Activated T-cell treated with anti-CD3 and anti-CD28 coated beads, Interleukin-2, amount 50 U/mL, for 72 hours (primary cell): ENCODE measurements at places on chromosomes 12 and 14. TPM values are rescaled to one million over a fixed set of nuclear protein-coding genes. Genes with fewer than 3 reads are reported as not detected.

The C12orf50 gene
- total RNA-seq, result 0.36 TPM

The FAM186B gene
- 0.82 TPM for total RNA-seq

- DNase-seq, result no peak
These were observed 248.8 kb downstream of the ANO6 start for GRCh38 chr12:45464699-45465098.

GRCh38 chr12:69999561-69999960 lies 174.5 kb downstream of the MYRFL start:
- DNase-seq, result no peak

DNA sequence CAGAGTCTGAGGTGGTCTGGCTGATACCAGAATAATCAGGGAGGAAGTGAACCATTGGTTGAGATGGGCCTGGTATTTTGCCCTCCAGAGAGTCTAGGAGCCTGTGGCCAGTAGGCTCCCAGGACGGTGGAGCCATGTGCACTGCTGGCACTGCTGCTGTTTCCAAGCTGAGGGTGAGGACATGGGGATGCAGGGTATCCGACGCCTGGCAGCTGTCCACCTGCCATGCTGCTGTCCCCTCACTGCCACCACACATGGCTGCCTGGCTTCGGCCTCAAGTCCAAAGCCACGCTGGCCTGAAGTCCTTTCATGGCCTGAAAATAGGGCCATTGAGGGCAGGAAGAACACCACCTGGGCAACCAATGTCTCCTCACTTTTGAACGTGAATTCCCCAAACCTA lies 8.6 kb downstream of the CACNA1C start:
- DNase-seq, result no peak

DNA sequence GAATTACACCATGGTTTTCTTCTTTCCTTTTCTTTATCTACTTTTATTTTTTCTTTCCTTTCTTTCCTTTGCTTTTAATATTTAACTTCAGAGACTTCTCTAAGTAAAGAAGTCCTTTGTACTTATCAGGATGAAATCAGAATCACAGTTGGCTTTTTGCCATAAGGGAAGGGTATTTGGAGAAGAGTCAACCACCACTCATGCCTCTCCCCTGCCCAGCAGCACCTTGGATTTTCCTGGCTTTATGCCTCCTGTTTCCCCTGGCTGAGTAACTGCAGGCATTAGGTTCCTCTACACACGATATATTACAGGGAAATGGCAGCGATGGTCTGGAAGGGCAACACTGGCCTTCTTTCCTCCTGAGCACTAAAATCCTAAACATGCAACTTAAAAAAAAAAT lies 266.4 kb upstream of the CAND1 start:
- no peak for DNase-seq

DNA sequence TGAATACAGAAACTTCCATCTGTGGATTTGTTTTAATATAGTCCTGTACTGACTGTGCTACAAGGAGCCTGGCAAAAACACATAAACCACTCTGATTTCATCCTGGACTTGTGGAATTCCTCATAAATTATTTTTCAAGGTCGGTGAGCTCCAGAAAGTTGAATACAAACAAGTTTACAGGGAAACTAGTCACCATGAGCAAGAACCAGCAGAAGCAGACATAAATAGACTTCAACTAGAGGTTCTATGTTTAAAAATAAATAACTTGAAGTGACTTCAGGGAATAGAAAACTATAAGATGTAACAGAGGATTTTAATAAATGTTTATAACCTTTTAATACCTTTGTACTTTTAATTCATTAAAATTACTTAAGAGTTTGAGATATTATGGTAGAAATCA lies 63.5 kb downstream of the EFCAB11 start:
- DNase-seq, result no peak

DNA sequence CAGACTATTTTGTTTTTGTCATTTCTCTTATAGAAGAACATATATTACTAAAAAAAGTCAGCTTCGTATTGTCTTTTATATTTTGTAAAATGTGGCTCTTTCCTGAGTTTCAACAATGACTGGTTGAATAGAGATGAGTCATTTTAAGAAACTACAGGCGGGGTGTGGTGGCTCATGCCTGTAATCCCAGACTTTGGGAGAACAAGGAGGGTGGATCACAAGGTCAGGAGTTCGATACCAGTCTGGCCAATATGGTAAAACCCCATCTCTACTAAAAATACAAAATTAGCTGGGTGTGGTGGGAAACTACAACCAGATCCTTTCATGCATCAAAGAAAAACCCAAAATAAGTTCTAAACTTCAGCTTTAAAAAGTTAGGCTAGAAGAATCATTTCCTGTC lies 28.8 kb downstream of the HECTD4 start:
- no peak for DNase-seq

DNA sequence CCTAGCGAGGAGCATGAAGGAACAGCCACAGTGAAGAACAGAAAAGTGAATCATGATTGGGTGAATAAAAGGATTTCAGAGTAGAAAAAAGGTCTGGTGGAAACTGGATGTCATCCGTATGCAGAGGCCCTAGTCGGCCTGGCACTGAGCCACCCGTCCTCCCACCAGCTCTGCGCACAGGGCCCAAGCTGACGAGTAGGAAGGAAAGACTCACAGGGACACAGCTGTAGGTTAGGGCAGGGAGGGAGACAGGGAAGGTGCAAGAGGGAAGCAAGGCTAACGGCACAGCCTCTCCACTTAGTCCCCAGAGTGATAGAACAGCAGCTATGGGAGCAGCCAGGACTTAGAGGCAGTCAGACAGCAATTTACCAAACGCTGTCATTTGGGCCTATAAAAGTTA lies 112.6 kb downstream of the KCNK10 start:
- no peak for DNase-seq

The MAGOHB gene
- 42.7 TPM for total RNA-seq

GRCh38 chr14:74832849-74833248 lies 43.1 kb downstream of the PROX2 start:
- DNase-seq, result no peak

The HHIPL1 gene
- total RNA-seq, result 0.39 TPM

The LGMN gene
- 2.5 TPM for total RNA-seq

- no peak for DNase-seq
These were observed 32.0 kb upstream of the VPS37B start for GRCh38 chr12:122927756-122928403.

GRCh38 chr12:51714666-51715065 lies 123.6 kb downstream of the SCN8A start:
- DNase-seq, result no peak

GRCh38 chr12:132719141-132719953 lies 8.7 kb downstream of the PGAM5 start:
- DNase-seq, result no peak

DNA sequence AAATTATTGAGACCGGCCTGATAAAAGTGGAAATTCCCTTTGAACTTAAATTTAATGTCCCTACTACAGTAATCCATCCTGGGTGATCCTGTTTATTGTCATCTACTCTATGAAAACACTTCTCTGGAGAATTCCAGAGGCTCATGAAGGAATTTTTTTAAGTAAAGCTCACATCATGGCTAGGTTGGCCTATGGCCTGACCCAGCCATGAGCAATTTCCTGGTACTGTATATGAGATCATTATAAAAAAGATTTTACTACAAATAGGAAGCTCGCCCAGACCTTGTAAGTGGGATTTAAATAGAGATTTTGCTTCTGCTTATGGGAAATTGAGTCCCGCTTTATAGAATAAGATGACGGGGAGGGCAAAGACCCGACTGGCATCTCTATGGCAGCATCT lies 215.5 kb downstream of the DPF3 start:
- no peak for DNase-seq

The CAPZA3 gene
- total RNA-seq, result not detected

GRCh38 chr12:79635676-79636075 lies 55.1 kb downstream of the PAWR start:
- DNase-seq, result no peak

- no peak for DNase-seq
These were observed 6.0 kb downstream of the STYX start for GRCh38 chr14:52735921-52736489.

GRCh38 chr12:31887109-31887811 lies 72.0 kb upstream of the RESF1 start:
- DNase-seq, result no peak

The KCNC2 gene
- not detected for total RNA-seq

The NRIP2 gene
- not detected for total RNA-seq

GRCh38 chr12:80794551-80794950 lies 77.8 kb downstream of the MYF5 start:
- DNase-seq, result no peak

- DNase-seq, result no peak
These were observed 85.1 kb upstream of the C14orf180 start for GRCh38 chr14:104494483-104494882.

The FAM90A1 gene
- total RNA-seq, result 0.67 TPM

DNA sequence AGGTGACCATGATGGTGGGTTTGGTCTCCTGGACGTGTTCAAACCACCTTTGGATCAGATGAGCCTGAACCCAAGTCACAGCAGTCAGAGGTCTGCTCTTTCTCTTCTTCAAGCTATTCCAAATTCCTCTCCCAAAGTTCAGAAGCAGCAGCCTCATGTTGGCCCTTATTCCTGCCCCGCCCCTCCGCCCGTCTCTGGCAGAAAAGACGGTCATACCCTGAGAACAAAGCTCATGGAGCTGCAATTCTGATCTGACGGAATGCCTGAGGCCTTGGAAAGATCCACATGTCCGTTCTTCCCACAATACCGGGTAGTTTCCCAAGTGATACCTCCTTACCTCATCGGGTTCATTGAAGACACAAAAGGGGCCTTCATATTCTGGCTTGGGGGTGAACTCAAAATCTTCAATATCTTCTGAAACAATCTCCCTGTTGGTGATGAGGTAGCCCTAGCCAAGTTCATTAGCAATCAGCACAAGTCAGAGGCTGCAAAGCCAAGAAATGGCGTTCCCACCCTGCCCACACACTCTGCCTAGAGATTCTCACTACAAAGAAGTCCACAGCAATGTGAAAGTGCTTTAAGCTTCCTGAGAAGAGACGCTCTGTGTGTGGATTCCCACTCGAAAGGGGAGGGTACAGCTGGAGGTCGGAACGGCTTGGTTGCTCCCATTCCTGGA lies 11.2 kb downstream of the POLE start:
- DNase-seq, result no peak

The INHBE gene
- total RNA-seq, result 4.8 TPM

DNA sequence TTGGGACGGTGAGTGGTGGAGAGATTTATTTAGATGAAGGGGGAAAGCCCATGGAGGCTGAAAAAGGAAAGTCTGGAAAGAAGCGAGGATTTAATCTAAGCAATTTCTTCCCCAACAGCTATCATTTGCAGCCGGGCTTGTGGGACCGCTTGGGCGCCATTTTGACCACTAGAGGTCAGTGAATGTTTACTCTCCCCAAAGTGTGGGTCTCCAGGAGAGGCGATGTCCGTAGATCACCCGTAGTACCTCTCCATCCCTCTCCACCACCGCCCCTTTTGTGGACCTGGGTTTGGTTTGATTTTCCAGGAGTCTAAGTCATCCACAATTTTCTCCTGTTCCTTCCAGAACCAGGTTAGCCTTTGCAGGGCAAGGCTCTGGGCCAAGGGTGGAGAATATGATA lies 91.2 kb upstream of the PARP11 start:
- DNase-seq, result no peak

The SMOC1 gene
- total RNA-seq, result not detected

DNA sequence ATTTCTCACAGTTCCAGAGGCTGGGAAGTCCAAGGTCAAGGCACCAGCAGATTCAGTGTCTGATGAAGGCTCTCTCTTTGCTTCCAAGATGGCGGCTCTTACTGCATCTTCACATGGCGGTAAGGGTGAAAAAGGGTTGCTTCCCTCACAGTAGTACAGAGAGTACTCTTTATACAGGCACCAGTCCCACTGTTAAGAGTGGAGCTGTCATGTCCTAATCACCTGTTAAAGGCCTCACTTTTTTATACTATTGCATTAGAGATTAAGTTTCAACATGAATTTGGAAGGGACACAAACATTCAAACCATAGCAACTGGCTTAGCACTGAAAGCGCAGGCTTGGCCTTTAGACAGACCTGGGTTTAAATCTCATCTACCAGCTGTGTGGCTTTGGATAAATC lies 50.0 kb upstream of the TCL1A start:
- no peak for DNase-seq

DNA sequence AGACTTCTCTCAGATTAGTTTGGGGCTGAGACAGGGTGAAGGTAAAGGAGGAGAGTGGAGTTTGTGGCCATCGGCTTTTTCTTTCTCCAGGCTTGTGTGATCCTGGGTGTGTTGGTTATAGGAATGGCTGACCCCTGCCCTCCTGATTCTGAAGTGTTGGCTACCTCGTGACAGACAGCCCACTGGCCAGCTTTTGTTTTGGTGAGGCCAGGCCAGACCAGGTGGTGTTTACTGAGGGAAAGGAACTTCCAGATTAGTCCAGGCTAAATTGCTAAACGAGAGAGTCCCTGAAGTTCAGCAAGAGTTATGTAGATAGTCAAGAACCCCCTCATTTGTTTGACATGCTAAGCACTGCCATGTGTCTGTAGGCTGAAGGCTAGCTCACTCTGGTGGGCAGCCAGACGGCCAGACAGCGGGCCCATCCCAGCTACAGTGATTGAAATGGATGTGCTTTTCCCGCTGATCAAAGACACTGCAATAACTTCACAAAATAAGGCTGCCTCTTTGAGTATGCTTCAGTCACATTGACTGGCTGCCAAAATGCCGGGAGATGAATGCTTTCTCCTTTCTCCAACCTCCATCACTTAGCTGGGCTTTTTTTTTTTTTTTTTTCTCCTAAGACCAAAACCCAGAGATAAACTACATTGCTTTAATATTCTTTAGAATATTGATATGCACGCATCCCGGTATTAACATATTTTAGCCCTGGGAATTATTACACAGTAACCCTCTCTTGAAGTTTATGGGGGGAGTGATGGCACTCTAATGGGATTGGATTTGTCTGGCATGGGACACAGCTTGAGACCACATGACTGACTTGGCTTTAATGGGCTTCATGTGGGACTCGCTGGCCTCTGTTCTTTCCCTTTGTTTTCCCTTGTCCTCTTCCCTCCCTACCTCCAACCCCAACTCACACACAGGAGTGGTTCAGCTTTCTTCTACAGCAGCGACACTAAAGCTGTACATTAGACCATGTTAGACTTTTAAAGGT lies 76.9 kb downstream of the SMOC1 start:
- DNase-seq, result no peak

GRCh38 chr14:53306267-53306721 lies 153.2 kb upstream of the DDHD1 start:
- DNase-seq, result peak; percentile 46

The GLIPR1L1 gene
- not detected for total RNA-seq

DNA sequence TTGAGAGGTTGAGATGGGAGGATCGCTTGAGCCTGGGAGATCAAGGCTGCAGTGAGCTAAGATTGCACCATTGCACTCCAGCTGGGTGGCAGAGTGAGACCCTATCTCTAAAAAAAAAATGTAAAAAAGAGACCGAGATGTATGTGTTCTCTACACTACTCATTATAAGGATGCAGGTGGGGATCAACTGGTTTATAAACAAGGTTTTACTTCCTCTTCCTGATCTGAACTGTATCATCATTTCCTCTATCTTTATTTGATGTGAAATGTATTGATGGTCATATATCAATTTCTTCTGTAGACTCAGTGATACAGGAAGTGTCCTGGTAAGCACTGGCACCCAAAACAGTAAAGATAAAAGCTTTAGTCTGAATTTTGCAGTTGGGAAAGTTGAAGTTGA lies 20.1 kb upstream of the USP44 start:
- DNase-seq, result no peak

- no peak for DNase-seq
These were observed 141.3 kb upstream of the PLEKHG7 start for GRCh38 chr12:92561543-92561899.

GRCh38 chr12:28782812-28783211 lies 366.3 kb upstream of the FAR2 start:
- no peak for DNase-seq
